ENCODE measurements at places on chromosomes 12 and 14. TPM values are rescaled to one million over a fixed set of nuclear protein-coding genes. Genes with fewer than 3 reads are reported as not detected.

Gene CD163
- total RNA-seq, result 308 TPM

Gene NEUROD4
- total RNA-seq, result not detected

Gene DIO3
- total RNA-seq, result 5.8 TPM

Gene NUP107
- 36.0 TPM for total RNA-seq

Gene CLEC4C
- total RNA-seq, result not detected

Gene PTPN6
- total RNA-seq, result 42.3 TPM

Gene HHIPL1
- 7.7 TPM for total RNA-seq

Gene RIN3
- 49.1 TPM for total RNA-seq

Gene IFNG-AS1
- total RNA-seq, result 0.42 TPM

DNA sequence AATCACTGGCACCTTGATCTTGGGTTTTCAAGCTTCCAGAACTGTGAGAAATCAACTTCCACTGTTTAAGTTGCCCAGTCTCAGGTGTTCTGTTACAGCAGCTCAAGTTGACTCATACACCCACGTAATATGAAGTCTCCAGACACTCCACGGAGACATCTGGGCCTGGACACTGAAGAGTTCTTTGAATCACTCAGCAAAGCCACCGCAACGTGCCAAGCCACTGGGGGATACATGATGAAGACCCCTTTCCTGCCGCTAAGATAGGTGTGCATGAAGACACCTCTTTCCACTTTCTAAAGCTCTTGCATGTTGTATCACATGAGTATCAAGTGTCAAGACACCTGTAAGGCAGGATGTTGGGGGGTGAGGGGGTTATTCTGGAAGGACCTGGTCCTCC, 311.7 kb upstream of the RTL1 start:
- no peak for DNase-seq

DNA sequence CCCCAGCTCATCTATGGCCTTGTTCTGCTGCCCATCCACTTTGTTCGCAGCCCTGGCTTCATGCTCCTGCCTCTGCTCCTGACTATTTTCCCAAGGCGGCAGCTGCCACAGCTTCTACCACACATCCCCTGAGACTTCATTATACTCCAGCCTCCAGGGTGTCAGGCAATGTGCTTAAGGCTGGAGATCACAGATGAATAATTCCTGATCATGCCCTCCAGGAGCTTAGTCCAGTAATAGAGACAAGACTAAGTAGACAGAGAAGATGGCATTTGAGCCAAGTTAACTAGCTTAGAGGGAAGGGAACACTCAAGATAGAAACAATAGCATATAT, 7.1 kb downstream of the TAPBPL start:
- no peak for DNase-seq

GRCh38 chr12:81597928-81598604, 161.1 kb downstream of the PPFIA2 start:
- no peak for DNase-seq

DNA sequence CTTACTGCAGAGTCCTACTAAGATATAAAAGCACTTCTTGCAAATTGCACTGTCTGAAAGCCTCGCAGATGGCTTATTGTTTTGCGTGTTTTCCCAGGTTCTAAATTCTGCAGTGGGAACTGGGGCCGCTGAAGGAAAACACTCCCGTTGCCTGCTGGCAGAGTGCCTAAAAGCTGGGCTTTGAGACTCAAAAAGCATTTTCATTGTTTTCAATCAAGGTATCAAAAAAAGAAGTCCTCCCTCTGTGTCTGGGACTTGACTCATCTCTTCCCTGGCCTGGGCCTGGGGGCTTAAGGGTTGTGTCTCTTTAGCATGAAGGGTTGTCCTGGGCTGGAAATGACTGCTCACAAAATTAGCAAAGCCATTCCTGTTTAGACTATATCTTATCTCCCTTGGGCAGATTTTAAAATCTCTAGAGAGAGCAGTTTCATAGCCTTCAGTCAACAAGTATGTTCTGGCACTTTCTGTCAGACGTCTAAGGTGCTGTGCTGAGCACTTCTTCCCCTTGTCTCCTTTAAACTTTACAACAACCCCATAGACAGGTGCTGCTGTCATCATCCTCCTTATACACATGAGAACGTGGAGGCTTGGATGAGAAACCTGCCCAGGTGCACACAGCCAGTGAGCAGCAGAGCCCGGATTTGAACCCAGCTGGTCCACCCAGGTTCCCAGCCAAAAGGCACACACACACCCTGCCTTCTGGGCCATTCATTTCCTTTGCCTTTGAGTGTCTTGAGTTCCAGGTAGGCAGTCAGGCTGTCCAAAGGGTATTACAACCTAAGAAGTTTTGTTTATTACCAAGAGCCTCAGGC, 31.1 kb downstream of the ELK3 start:
- DNase-seq, result no peak

GRCh38 chr14:79841433-79841832, 369.9 kb downstream of the DIO2 start:
- DNase-seq, result no peak

DNA sequence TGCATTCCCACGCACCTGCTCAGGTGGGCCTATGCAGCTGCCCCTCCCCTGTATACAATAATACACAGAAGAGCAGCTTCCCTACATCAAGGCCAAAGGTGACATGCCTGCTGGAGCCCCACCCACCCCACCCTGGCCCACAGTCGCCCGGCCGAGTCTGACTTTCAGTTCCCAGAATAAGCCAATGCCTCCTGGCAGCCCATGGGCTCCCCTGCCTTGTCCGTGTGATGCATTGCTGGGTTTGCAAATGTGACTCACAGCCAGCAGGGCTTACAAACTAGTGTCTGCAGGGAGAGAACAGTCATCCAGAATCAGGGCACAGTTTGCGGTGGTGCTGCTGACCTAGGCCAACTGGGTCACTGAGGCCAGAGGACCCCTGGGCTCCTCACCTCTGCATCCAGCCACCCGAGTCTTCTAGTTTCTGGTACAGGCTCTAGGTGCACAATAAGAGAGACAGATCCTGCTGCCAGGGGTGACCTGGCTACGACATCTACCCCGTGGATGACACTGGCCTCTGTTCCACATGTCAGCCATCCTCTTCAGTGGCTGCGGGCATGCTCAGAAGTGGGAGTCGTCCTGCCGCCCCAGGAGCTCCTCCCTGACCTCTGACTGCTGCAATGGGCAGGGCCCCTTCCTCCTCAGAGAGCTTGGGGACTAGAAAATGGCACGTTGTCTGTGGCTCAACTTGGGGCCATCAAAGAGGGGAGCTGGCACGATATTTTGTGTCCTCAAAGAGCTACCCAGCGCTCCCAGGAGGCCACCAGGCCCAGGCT, 84.5 kb downstream of the CHGA start:
- peak; percentile 81 for DNase-seq

GRCh38 chr12:45329238-45329637, 113.3 kb downstream of the ANO6 start:
- no peak for DNase-seq

GRCh38 chr12:68919581-68920239, 13.3 kb downstream of the CPM start:
- DNase-seq, result no peak

GRCh38 chr12:5556946-5557673, 125.2 kb downstream of the NTF3 start:
- no peak for DNase-seq

DNA sequence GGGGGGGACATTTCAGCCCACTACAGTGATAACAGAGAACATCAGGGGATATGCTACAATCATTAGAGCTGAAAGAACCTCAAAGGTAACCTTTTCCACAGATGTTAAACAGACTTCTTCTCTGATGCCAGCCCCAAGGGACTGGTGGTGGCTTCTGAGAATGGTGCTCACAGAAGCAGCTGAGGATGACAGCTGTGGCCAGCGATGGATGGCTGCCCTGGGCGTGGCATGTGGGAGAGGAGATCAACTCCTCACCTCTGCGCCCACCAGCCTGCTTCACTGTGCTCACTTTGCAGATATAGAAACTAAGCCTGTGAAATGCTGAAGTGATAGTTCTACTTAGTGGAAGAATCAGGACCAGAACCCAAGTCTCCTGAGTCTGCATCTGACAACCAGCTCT, 33.0 kb downstream of the FOXN3 start:
- no peak for DNase-seq

GRCh38 chr12:12934556-12934955, 17.4 kb downstream of the GPRC5D start:
- DNase-seq, result no peak

- DNase-seq, result no peak
Observed at GRCh38 chr12:60106214-60106613, 510.4 kb downstream of the SLC16A7 start.

GRCh38 chr14:105064721-105065143, 498 bp downstream of the GPR132 start:
- DNase-seq, result no peak

- DNase-seq, result no peak
Observed at GRCh38 chr12:102054345-102054744, 7.4 kb downstream of the WASHC3 start.

GRCh38 chr12:71166280-71166679, 8.5 kb upstream of the TSPAN8 start:
- DNase-seq, result no peak

- no peak for DNase-seq
Observed at GRCh38 chr14:70118064-70118463, 70.7 kb downstream of the SLC8A3 start.

DNA sequence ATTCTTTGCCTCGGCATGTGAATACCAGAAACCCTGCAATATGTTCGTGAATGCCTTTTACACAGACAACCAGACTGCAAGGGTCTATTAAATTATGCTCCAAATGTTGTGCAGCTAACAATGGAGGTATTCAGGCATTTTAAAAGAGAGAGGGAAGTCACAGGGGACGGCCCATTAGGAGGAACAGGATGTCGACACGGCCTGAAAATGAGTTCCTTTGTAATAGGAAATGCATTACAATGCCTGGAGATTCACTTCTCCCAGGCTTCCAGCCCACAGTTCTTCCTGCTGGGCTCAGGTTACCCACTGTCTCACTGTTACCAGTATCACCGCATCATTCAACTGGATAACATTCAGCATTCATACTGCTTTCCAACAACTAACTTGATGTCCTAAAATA, 2.5 kb downstream of the DUSP6 start:
- DNase-seq, result no peak

DNA sequence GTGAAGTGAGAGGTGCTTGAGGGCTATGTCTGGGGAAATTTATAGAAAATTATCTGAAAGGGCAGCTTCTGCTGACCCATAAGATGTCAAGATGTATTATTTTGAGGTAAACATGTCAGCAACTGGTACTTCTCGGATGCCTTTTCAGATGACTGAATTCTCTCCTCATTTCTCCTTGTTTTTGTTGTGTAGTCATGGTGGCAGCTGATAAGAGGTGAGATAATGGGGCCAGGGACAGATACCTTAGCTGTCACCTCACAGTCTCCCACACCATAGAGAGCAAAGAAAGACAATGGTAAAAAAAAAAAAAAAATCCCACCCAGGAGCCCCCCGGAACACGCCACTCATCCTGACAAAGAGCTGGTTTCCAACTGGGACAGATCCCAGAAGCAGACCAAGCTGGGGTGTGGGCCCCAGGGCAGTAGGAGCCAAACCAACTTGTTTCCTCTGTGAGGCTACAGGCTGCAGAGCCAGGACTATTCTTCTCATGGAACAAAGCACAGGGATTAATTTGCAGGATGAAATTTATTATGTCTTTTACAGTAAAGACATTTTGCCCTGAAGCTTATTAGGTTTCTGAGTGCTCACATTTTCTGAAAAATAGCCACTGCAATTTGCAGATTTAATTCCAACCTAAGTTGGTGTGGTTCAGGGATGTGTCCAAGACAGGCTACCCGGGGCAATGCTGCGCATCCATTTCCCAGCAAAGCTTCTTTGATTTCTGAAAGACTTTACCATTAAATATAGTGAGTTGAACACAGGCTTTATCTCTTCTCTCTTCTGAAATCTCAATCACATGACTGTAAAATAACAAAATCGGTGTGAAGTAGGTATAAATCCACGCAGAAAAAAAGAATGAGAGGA, 52.2 kb downstream of the NDUFA12 start:
- DNase-seq, result no peak

DNA sequence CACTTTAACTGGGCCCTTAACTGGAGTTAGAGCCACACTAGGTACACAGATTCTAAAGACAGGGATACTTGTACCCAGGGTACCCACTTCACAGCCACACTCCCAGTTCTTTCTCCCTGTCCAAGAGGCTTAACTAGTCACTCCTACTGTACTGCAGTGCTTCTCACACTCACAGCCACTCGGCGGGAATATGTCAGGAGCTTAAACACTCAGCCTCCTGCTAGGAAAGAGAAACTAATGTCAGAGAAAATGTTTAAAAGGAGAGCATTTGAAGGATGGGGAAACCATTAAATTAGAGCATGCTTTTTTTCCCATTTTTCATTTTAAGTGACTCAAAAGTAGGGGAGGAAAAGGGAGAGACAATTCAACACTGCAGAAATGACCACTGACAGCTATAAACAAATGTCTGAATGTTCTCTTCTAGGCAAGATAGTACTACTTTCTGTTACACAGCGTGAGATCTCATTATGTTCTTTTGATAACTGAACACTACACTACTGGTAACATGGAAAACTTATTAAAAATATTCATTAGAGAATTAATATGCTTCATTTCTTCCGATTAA, 22.9 kb upstream of the MDM1 start:
- no peak for DNase-seq

- DNase-seq, result peak; percentile 51
Observed at GRCh38 chr14:92897922-92898565, 24.9 kb upstream of the CHGA start.

DNA sequence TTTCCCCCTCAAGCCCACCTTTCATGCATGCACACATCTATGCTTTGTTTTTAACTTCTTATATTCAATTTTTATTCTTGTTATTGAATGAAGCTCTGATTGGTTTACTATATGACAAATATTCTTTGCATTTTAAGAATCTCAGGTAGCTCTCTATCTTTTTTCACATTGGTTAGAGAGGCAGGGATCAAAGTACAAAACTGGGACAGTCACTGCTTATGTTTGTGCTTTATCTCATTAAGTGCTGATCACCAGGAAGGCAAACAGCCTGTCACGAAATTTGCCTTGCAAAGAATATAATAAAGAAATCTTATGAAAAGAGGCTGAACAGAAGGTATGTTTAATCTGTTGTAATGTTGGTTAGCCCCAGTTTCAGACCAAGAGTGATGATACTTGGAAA, 29.7 kb upstream of the INSM2 start:
- no peak for DNase-seq

GRCh38 chr12:81208187-81208911, 130.5 kb downstream of the ACSS3 start:
- DNase-seq, result no peak

DNA sequence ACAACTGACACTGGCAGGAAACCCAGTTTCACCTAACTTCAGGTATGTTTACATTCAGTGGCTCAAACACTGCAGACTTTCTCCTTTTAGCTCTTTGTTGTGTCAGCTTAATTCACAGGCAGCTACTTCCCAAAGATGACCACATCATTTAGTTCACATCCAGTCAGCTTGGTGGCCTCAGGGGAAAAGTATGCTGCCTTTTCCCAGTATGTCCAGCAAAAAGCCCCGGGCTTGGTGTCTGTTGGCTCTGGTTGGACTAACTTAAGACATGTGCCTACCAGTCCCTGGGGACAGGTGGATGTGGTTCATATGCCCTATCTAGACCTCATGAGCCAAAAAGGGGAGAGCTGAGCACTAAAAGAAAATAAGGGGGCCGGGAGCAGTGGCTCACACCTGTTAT, 56.4 kb downstream of the GOLGA5 start:
- no peak for DNase-seq

- no peak for DNase-seq
Observed at GRCh38 chr12:91877456-91878235, 268.0 kb downstream of the BTG1 start.

Measured in aorta (tissue), 5 donors.